Lung microvascular endothelial cell (primary cell): ENCODE measurements at places on chromosomes 2 and 18. TPM values are rescaled to one million over a fixed set of nuclear protein-coding genes. Genes with fewer than 3 reads are reported as not detected.

DNA sequence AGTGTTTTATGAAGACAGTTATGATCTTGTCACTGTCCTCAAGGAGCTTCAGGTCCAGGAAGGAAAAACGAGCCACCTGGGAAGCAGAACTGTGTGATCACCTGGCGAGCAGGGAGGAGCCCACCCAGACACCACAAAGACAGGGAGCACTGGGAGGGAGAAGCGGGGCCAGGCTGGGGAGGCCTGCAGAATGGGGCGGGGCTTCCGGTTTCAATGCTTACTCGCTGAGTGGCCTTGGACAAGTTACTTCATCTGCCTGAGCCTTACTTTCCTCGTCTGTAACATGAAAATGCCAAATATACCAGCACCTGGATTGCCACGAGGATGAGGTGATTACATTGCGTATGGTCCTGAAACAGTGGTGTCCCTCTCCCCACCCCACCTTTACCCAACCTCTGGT lies 227.5 kb downstream of the ANKRD30B start:
- no peak for DNase-seq

The MEP1B gene
- total RNA-seq: not detected in 2 replicates

DNA sequence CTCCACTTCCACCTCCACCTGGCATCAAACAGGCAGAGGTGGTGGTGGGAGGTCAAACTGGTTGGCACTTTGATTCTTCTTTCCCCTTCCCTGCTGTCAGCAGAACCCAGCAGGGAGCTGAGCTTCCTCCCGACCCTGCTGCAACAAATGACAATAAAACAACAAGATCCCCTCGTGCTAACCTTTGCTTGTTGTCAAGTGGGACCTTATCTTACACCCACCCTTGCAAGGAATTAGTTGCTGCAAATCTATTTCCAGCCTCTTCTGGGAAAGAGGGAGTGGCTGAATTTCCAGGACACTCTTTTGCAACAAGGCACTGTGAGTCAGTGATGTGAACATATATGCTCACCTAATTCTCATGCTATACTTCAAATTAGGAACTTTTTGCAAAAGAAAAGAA lies 655.1 kb downstream of the DSC3 start:
- DNase-seq: no peak

DNA sequence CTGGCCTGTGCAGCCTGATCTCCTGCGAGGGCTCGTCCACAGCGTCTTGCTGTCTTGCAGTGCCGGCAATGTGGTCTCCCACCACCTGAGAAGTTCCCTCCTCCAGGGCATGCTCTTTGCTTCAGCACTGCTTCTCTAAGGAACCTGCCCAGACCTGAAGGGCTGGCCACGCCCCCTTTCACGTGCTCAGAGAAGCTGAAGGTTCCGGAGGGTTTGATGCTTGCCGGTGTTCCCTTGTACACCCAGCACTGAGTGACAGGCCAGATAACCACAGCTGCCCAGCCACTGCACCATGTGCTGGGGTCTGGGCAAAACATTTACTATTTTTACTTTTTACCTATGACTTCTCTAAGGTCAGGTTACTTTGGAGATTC lies 1.7 kb upstream of the POLR2D start:
- DNase-seq: no peak

GRCh38 chr2:59530258-59530657 lies 1023.2 kb downstream of the BCL11A start:
- no peak for DNase-seq

DNA sequence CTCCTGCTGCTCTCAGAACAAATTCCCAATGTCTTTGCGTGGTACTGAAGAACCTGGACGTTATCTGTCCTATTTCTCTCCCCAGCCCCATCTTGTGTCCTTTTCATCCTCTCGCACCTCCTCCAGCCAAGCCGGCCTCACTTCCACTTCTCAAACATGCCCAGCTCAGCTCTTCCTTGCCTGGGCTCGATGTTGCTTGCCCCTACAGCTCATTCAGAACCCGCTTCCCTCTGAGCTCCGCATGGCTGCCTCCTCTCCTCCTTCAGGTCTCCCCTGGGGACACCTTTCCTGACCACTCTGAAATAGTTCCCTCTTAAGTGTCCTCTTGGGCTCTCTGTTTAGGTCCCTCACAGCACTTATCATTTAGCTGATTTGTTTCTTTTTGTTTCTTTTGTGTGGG lies 6.7 kb upstream of the SMARCAL1 start:
- no peak for DNase-seq

DNA sequence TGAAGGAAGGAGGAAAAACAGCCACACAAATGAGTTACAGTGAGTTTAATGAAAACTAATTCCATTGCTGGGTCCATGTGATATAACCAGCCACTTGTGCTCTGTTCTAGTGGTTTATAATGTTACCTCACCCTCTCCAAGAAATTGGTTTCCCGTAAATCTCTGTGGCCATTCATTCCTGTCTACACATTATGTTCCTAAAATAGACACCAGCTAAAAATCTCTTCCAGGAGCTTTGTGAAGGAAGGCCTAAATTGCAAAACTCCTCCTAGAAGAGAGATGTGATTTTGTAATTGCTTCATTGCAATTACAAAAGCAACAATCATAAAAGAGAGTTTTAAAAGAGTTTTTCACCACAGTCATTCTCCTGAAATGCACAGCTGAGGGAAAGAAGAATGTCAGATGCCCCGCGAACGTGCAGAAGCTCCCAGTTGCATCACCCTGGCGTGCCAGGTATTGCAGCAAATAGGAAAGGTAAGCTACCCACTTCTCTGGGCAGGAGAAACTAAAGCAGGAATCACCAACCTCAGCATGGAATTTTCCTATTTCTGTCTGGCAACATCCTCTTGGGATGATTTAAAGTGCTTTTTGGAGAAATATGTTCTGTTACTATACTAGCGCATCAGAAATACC lies 1.7 kb downstream of the SCN1A start:
- DNase-seq: no peak

GRCh38 chr18:35590935-35591334 lies 9.4 kb downstream of the GALNT1 start:
- DNase-seq: no peak

GRCh38 chr2:106581755-106582147 lies 94.6 kb downstream of the CD8B2 start:
- no peak for DNase-seq

DNA sequence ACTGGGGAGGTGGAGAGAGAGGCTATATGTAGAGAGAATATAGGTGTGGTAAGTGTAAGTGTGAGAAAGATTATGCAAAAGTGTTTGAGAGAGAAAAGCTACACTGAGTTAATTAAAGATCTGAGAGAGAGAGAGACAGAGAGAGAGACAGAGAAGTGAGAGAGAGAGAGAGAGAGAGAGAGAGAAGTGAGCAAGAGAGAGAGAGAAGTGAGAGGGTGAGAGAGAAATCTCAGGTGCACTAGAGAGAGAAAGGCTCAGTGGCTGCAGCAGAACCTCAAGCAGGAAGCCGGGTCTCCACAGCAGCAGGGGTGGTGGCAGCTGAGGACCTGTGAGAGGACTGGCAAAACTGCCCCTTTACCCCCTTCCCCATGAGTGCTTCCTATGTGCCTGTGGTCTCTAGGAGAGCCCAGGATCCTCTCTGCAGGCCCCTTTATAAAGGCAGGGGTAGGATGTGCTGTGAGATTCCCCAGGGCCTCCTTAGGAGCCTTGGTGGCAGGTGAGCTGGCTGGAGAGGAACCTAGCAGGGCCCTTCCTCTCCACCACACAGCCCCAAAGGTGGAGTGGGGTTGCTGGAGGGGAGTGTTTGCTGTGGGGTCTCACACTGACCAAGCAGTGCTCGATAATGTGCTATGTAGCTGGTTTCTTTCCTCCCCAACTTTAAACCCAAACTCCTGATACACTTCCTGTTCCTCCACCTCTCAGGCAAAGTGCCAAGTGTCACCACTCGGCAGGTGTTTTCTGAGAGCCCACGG lies 52.6 kb downstream of the SLC4A5 start:
- no peak for DNase-seq

- DNase-seq: no peak
Measured at GRCh38 chr18:13147130-13147529, 71.4 kb upstream of the LDLRAD4 start.

GRCh38 chr2:66577321-66578053 lies 142.6 kb downstream of the MEIS1 start:
- peak; percentile 21 for DNase-seq

GRCh38 chr2:82913566-82913965 lies 1545.5 kb downstream of the SUCLG1 start:
- no peak for DNase-seq

DNA sequence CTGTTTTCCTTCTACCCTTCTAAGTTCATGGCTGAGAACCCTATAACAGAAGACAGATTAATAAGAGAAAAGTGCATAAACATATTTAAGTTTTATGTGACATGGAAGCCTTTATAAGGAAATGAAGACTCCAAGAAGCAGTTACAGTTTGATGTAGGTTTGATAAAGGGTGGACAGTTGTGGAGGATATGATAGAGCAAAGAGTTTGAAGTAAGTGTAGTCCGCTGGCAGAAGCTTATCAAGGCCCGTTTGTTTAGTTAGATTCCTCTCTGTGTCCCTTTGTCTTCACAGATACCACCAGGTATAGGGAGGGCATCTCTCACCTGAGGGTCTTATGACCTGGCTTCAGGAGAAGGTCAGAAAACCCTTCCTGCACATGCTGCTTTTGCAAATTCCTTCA lies 10.4 kb upstream of the CASP8 start:
- DNase-seq: no peak

DNA sequence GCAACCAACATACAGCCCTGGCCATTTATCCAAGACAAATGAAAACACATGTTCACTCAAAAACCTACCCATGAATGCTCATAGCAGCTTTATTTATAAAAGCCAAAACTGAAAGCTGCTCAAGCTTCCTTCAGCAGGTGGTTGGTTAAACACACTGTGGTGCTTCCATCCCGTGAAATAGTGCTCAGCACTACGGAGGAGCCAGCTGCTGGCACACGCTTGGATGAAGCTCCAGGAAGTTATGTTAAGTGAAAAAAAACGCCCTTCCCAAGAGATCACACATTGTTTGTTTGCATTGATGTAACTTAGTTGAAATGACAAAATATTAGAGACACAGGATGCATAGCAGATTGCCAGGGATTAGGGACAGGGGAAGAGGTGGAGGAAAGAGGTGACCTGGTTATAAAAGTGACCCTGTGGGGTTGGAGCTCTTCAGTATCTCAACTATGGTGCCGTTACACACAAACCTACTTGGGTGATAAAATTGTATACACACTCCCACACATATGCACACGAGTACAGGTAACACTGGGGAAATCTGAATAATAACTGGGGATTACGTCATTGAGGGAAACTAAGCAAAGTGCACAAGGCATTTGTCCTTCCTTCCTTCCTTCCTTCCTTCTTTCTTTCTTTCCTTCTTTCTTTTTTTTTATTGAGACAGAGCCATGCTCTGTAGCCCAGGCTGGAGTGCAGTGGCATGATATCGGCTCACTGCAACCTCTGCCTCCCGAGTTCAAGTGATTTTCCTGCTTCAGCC lies 6.2 kb upstream of the ALPG start:
- no peak for DNase-seq

DNA sequence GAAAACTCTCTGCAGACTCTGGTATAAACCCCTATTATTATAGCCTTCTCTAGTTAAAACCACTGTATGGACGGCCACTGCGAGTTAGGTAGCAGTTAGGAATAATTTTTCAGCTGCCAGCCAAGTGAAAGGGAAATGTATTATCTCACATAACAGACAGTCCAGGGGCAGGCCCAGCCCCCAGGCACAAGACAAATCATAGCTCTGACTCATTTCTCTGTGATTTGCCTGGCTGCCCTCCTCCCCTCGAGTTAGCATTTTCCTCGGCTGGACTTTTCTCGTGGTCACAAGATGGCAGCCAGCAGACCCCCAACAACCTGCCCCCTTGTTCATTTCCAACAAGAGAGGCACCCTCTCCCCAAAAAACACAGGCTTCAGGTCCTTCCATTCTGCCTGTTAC lies 10.5 kb downstream of the VIT start:
- DNase-seq: peak; percentile 68

GRCh38 chr18:28063926-28064325 lies 113.0 kb downstream of the CDH2 start:
- no peak for DNase-seq

The HK2 gene
- total RNA-seq: 2.2 and 3.4 TPM in 2 replicates

The TBC1D8 gene
- 62.8 and 96.8 TPM in 2 replicates for total RNA-seq

The RAD51AP2 gene
- not detected in 2 replicates for total RNA-seq

DNA sequence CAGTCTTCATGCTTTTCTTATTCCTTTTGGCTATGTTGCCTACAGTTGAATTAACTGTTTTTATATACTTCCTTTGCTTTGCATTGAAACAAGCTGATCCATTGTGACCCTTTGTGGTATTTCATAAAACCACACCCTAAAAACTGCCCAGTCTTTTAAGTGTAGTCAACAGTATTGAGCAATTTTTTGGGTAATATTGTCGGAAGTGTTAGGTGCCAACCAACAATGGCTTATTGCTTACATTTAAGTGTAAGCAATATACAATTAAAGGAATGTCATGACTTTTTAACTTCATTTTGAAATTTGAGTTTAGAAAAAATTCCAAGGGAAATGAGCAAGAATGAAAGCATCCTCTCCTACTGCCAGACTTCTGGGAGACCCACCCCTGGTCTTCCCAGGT lies 174.1 kb downstream of the NEDD4L start:
- DNase-seq: peak; percentile 26

DNA sequence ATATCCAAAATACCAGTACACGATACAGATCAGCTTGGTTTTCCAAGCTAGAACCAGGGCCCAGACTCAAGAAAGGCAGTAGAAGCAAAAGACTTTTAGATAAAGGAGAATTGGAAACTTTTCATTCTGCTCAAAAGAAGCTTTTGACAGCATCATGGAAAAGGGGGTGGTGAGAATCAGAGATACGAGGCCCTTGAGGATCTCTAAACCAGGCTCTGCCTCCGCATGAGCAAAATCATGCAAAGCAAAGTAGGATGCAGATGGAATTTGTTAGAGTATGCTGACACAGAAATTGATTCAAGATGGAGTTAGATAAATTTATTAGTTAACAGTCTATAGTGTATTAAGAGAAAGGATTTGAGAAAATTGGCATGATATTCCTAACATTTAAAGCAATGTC lies 39.8 kb downstream of the FAM98A start:
- DNase-seq: no peak

DNA sequence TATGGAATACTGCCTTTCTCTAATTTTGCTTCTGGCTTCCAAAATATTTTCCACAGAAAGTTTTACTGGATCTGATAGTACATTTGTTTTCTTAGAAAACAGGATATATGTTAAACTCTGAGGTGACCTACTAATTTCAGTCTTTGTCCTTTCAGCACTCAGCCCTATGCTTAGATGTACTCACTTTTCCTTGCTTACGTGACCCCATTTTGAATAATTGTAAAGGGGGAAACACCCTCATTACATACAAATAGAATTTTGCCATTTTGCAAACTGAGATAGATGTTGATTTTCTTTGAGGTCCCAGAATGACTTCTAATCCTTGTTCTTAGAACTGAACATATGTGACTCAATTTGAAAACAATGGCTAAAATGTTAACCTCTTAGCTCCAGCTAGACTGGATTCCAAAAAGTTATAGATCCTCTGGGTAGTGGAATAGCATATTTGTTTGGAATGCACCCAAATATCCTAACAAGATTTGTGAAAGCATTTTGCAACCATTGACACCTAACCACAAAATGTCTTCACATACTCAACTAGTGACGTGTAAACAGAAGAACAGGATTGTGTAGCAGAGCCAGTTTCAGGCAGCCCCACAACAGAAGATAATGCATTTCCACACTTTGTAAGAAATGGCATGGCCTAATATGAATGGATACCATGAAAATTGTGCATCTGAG lies 44.8 kb upstream of the EHBP1 start:
- DNase-seq: no peak
